Germinal center (tissue), 1 donor: ENCODE measurements at places on chromosomes 2 and 18.

- no peak for DNase-seq
These were observed 57.8 kb upstream of the MC2R start for GRCh38 chr18:13973061-13973575.

DNA sequence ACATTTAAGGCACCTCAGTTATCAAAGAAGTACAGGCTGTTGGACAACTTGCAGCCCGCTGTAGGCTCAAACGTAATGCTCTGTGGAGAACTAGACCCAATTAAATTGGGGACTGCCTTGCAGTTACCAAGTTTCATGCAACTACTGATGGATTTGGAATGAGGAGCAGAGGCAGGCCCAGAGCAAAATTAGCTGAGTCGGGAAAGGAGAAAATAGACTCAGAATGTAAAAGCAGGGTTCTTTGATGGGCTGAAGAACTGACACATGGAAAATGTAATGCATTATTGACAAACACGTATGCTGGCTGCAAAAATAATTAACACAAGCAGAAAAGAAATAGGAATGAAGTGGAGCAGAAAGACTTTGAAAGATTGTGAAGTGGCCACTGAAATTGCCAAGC lies 432.7 kb upstream of the HNRNPA3 start:
- DNase-seq = no peak

- DNase-seq = no peak
These were observed 1.8 kb downstream of the SLC4A3 start for GRCh38 chr2:219628986-219629901.

DNA sequence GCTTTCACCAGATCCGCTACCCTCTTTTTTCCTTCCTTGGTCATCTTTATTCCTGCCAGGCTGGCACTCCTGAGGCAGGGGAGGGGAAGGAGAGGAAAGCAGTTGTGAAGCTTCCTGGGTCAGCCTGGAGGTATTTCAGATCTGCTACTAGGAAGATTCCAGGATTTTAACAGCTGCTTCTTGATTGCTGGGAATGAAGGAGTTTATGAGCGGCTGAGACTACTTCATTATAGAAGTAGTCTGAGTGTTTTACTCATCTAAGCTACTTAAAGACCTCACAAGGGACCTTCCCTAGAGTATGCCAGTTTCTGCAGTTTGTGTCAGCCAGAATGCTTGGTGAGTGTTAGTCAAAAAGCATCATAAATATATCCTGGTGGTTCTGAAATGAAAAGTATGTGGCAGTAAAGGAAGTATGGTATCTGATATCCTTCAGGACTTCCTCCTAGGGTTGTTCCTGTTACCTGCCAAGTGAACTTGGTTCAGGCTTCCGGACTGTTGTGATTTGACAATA lies 1.9 kb downstream of the TANC1 start:
- DNase-seq = no peak

- DNase-seq = no peak
These were observed 238.6 kb upstream of the CYP26B1 start for GRCh38 chr2:72386288-72386687.

GRCh38 chr18:29002747-29003146 lies 825.8 kb upstream of the CDH2 start:
- no peak for DNase-seq
